ENCODE measurements at places on chromosomes 5 and 9.

DNA sequence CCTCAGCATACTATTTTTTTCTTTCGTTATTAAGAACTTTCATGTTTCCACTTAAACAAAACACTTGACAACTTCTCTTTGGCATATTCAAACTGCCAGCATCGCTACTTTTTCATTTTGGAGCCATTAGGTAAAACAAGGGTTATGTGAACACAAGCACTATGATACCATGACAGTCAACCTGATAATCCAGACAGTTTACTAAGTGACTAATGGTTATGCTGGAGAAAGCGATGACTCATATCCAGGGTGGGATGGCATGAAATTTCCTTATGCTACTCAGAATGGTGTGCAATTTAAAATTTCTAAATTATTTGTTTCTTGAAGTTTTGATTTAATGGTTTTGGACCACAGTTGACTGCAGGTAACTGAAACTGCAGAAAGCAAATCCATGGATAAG, 29.9 kb upstream of the PRSS3 start:
- DNase-seq: peak; percentile 78

GRCh38 chr5:37881359-37881758, 41.5 kb upstream of the GDNF start:
- DNase-seq: no peak

GRCh38 chr9:129392093-129392541, 214.1 kb upstream of the IER5L start:
- no peak for DNase-seq

DNA sequence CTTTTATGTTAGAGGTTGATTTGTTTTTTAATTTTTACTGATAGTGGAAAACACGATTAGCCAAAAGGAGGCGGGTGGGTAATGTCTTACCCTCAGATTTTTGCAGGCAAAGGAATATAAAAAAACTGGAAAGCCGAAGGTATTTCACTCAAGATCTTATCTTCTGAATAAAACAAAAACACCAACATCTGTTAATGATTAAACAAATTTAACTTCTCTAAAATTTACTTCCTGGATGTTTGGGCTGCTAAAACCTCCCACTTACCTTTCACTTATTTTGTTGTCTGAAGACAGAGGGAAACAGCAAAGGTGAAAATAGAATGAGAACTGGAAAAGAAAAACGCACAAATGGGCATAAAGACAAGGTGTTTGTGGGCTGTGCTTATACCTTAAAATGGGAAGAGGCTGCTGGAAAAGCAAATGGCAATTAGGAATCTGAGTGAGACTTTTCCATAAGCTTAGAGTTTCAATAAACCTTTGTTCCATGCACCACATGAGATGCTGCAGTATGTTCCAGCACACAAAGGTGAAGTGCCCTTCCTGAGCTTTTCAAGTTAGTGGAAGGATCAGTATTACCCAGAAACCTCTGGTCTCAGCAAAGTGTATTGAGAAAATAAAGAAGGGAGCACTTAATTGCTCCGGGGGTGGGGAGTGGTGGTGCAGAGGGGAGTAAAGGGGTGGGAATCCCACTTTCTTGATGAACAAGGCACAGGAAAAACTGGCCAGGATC, 298.3 kb downstream of the BNC2 start:
- no peak for DNase-seq

DNA sequence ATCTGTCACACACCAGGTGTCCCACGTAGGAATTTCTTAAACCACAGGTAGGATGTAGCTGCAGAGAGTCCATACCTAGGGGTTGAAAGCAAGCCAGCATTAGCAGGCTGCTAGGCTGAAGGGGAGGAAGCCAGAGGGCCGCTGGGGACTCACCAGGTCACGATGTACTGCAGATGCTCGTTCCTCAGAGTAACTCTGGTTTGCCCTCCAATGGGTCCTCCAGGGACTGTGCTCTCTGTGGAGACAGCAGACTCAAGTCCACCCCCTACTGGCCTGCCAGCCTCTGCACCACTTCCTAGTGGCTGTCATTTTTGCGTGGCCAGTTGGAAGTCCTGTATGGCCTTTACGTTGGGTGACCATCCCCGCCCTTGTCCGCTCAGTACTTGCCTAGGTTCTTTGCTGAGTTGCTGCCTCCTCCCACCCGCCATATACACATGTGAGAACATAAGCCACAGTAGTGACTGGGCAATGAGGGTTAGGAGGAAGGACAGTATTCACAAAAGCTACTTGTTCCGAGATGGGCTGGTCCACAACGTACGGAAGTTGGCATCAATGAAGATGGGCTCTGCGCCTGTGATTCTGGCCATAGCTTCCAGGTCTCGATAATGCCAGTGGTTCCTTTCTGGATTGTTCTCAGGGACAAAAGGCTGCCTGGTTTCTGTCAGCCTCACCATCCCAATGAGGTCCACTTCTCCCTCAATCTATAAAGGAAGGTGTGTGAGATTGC, 4.1 kb downstream of the RPL7A start:
- no peak for DNase-seq

DNA sequence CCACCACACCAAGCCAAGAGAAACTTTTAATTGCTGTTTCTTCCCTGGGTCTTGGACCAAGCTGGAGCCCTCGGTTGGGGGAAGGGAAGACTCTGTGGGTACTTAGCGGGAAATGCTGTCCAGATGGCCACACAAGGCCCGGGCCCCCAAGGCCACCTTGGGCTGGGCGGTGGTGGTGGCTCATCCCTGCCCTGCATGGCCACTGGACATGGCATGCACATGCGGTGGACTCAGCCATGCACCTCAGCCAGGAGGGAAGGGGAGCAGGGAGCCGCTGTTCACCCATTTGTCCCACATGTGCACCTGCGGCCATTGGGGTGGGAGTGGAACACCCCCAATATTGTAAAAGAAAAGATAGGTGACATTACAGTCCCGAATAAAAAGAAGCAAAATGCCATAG, 72.4 kb downstream of the RGMB start:
- DNase-seq: no peak

DNA sequence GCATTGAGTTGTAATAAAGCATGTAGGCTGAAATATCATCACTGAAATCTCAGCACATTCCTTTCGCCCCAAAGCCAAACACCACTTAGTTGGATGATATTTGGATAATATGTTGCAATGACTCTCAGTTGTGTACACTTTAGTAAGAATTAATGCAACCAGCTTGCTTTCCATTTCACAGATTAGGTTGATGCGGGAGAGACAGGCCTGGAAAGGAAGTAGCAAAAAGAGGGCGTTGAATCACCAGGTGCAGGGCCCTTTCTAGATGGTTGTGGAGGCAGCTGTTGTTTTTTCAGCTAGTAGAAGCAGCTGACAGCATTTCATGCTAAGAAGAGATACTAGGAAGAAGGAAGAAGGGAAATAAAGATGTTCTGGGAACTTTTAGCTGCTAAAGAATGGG, 30.9 kb downstream of the DMRT3 start:
- DNase-seq: no peak

- no peak for DNase-seq
Observed at GRCh38 chr9:36690412-36691168, 117.9 kb downstream of the MELK start.

- no peak for DNase-seq
Observed at GRCh38 chr9:94746541-94747370, 20.3 kb downstream of the AOPEP start.

- no peak for DNase-seq
Observed at GRCh38 chr9:132319421-132320110, 35.2 kb downstream of the SETX start.

DNA sequence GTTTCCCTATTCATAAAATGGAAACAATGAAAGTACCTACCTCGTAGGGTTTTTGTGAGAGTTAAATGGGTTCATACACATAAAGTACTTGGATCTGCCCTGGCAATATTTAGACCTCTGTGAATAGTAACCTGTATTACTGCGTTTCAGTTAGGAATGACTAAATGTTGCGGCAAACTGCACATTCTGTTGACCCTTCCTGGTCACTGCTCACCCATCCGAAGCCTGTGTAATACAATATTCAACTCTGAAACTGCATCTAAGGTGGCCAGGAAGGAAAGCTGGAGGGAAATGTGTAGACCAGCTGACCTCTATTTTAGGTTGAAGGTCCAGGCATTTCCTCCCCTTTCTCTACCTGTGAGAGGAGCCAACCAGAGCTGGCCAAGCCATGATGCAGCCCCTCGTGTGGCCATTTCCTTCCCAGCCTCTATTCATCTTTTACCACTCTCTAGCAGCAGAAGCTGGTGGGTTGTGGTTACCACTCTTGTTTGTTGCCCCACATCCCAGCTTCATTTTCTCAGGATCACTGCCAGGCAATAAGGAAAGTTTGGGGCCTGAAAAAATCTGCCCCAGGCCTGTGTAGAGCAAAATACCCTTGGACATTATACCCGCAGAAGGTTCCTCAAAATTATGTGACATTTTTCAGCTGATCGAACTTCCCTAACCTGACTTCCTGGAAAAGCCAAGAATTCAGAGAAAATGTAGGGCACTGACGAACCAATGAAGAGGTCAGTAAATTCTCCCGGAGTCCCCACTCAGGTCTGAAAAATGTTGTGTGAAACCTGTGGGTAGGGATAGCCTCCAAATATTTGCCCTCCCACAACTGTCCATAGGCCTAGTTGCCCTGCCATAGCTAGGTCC, 20.5 kb upstream of the PDCD1LG2 start:
- no peak for DNase-seq

DNA sequence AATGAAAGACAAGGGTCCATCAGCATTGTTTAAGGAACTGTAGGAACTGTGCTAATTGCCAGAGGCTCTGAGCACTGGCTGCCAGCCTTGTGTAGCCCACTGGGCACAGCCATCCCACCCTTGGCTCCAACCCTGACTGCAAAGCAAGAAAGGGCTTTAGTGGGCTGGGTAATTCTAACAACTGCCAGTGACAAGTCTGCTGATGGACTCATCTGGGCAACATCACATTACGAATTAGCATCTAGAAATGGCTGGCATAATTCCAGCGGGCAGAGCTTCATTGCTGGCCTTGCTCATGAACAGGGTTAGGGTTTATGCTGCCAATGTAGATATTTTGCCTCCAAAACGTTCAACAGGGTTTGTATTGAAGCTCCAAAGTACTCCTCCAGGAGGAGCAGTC, 326.9 kb downstream of the ARHGEF28 start:
- no peak for DNase-seq

DNA sequence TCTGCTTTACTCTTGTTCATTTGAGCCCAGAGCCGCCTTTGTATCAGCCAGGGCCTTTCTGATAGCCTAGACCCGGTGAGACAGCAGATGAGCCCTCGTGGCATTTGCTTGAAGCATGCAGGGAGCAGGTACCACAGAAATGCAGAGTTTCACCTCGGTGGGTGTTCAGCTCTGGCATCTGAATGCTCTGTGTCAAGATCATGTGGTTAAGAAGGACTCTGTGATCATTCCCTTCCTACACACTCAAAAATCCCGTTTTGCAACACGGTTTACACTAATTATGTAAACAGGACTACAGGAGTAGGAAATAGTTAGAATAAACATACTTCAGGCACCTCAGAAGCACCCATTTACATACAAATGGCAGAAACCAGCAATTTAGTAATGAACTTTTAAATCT, 67.2 kb downstream of the MVB12B start:
- DNase-seq: no peak

GRCh38 chr5:163880302-163880701, 374.9 kb downstream of the MAT2B start:
- DNase-seq: no peak

DNA sequence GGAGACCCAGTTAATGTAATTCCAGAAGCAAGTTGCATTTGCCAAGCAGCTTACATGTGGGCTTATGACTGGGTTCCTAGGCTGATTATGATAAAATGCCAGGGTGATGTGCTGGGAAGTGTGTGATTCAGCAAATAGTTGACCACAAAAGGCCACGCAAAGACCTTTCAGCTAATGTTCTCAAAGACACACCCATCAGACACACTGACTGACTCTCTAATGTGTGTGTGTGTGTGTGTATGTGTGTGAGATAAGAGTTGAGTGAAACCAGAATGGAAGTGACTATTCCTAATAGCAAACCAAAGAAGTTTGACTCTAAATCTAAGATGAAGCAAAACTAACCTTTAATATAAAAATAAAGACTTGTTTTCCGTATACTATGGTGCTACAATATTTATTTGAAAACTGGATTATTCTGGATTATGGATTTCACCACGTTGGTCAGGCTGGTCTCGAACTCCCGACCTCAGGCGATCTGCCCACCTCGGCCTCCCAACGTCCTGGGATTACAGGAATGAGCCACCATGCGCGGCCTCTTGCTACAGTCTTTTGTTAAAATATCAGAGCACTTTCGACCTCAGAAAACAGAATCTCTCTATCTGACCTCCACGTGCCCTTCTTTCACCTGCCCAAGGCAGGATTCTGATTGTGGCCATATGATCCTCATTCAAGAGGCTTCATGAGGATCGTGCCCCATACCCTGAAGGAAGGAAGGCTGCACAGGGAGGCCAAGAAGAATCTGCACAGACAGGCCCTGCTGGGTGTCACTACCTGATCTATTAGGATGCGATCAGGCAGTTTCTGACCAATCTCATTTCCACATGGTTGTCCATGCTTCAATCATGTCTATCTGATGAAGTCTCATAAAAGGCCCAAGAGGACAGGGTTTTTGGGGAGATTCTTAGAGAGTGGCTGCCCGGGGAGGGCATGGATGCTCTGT, 75.6 kb downstream of the USP20 start:
- DNase-seq: peak; percentile 95

DNA sequence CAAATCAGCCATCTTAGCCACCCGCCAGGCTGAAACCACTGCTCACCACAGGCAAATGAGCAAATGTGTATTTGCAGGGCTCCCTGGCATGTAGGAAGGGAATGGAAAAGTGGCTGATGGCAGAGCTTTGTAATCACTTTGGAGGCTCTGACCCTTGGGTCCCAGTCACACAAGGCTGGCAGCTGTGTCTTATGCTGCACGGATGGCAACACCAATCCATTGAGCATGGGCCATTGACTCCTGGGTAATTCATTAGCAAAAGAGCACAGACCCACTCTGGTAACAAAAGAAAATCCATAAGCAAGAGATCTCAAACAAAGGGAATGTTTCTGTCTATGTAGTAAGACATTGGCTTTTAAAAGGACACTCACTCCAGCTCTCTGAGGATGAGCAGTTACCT, 57.6 kb downstream of the SPOCK1 start:
- DNase-seq: no peak

DNA sequence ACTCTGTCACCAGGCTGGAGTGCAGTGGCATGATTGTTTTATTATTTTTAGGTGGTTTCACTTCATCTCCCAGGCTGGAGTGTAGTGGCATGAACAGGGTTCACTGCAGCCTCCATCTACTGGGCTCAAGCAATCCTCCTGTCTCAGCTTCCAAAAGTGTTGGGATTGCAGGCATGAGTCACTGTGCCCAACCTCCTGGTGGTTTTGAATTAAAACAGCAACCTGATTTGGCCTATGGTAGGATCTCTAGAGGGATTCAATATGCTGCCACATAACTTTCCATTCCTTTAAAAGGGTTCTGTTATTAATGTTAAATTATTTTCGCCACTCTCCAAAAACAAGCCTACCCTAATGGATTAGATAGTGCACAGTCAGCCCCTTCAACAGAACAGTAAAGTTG, 9.9 kb upstream of the HSPA4 start:
- DNase-seq: no peak

- DNase-seq: no peak
Observed at GRCh38 chr9:133888048-133888808, 103.9 kb downstream of the VAV2 start.

DNA sequence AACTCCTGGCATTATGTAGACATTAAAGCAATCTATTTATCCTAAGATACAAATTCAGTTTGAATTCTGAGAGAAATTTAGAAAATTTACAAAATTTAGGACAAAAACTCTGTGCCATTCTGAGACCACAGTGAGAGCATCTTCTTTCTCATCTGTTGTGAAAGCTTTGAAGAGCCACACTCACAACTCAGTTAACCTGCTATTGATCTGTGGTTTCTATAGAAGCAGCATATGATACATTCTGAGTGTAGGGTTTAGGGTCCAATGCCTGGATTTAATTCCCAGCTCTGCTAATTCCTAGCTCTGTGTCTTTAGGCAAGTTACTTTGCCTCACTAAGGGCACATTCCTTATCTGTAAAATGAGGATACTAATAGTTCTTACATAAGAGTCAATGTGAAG, 21.6 kb downstream of the CAST start:
- DNase-seq: no peak

Data from HCT116 (cell line).